ENCODE measurements at places on chromosomes 5 and 9.

- no peak for DNase-seq
Observed at GRCh38 chr9:132221941-132222340, 60.1 kb downstream of the NTNG2 start.

DNA sequence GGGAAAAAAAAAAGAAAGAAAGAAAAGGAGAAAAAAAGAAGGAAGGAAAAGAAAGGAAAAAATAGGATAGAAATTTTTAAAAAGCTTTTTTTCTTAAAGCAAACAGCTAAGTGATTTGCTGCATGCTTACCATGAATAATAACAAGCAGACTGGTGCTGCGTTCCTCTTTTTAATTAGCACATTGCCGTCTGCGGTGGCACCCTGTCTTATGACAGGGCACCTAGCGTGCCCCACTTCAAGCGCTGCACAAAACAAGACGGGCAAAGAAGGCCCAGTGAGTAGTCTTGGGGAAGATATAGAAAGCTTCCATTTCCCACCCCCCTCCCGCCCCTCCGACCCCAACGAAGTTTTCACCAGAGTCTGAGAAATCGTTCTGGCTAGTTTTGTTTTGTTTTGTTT, 513.9 kb downstream of the ZNF608 start:
- no peak for DNase-seq

DNA sequence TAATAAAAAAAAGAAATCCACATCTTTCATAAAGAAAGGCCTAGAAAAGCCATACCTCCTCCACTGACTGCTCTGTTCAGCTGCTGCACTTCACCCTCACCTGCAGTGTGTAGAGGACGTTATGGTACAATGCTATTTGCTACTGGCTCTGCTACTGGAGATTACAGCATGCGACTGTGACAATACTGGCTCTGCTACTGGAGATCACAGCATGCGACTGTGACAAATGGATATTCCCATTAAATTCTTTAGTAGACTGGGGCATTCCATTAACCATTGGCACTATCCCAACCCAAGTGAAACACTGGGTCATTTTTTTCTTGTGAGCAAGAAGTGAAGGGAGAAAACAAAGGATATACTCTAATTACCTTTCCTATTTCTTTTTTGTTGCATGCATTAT, 1063.5 kb upstream of the DMAC1 start:
- no peak for DNase-seq

DNA sequence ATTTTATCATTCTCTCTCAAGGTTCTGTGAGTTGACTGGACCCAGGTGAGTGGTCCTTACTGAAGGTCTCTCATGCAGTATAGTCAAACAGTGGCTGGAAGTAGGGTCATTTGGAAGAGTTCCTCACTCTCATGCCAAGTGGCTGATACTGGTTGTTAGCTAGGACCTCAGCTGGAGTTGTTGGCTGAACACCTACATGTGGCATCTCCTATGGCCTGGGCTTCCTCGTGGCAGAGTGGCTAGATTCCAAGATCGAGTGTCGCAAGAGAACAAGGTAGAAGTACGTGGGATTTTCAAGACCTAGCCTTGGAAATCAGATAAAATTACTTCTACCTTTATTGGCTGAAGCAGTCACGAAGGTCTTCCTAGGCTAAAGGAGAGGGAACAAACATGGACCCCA, 7.6 kb downstream of the SLC31A2 start:
- DNase-seq, result no peak

GRCh38 chr9:16245756-16246440, 624.6 kb downstream of the BNC2 start:
- DNase-seq, result no peak

GRCh38 chr5:112356178-112356956, 62.7 kb downstream of the EPB41L4A start:
- DNase-seq, result no peak

DNA sequence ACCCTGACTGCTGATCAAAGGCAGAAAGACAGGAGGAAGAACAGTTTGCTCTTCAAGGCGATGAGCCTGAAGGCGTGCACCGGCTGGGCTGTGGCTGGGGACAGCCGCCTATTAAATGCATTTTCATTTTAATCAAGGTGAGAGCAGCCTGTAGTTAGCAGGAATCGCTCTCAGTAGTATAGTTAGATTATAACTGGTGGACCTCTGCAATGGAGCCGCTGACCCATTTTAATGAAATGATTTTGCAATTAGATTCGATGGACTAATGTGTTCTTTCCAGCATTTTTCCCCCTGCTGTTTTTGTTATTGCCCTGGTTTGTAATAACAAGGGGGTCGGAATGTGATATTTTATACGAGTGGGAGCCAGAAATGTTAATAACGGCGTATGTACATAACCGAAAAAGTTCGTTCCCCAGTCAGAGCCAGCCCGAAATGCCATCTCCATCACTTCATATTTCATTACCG, 185.9 kb upstream of the PANK3 start:
- no peak for DNase-seq

GRCh38 chr5:168314735-168315411, 23.4 kb downstream of the WWC1 start:
- DNase-seq, result no peak

- no peak for DNase-seq
Observed at GRCh38 chr5:169862391-169862811, 117.9 kb downstream of the INSYN2B start.

- no peak for DNase-seq
Observed at GRCh38 chr5:131212471-131213021, 41.8 kb downstream of the LYRM7 start.

GRCh38 chr5:107820429-107820828, 149.7 kb upstream of the EFNA5 start:
- DNase-seq, result no peak

DNA sequence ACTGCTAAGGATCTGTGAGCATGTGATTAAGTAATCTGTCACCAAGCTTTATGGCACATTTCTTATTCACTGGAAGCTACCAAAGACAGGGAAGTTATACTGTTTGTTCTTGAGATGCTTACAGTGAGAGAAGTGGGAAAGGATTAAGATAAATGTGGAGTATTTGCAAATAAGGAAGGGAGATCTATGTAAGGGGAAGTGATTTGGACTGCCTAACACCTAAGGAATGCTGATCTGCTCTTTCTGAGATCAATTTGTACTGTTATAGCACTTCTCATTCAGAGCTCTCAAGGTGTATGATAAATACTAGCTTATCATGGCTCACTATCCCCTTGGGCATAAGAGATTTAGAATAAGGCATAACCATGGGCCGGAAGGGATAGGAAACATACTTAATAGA, 80.0 kb upstream of the NTRK2 start:
- DNase-seq, result no peak

GRCh38 chr5:177233206-177233605, 70.3 kb downstream of the RAB24 start:
- no peak for DNase-seq

- no peak for DNase-seq
Observed at GRCh38 chr5:16271851-16272250, 92.3 kb upstream of the MARCHF11 start.

- DNase-seq, result no peak
Observed at GRCh38 chr5:102678267-102679058, 76.6 kb upstream of the PAM start.

DNA sequence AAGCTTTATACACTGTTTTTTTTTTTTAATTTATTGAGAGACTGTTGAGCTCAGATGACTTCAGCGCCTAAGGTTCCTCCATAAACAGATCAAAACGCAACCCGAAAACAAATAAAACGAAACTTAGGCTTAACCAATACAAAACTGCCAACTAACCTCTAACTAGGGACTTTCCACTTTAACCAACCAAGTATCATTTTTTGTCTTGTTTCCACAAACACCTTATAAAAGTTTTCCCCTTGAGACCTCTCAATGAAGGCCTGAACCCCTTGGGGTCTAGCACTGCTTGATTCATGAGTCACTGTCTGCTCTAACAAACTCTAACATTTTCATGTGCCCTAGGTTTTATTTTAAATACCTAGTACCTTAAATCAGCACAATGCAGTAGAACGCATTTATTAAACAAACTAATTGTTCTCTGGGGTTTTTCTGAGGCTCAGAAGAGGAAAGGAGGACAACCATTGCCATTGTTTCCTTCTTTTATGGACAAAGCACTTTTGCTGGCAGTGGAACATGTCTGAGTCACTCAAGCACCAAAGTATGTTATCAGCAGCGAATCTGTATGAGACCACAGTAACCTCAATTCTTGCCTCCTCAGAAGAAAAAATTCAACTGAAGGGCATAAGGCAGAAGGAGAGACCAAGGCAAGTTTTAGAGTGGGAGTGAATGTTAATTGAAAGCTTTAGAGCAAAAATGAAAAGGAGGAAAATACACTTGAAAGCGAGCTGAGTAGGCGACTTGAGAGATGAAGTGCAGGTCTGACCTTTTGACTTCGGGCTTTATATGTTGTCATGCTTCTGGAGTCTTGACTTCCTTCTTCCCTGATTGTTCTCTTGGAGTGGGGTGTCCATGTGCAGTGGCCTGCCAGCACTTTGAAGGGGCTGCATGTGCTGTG, 97.7 kb upstream of the HCN1 start:
- DNase-seq, result peak; percentile 88

DNA sequence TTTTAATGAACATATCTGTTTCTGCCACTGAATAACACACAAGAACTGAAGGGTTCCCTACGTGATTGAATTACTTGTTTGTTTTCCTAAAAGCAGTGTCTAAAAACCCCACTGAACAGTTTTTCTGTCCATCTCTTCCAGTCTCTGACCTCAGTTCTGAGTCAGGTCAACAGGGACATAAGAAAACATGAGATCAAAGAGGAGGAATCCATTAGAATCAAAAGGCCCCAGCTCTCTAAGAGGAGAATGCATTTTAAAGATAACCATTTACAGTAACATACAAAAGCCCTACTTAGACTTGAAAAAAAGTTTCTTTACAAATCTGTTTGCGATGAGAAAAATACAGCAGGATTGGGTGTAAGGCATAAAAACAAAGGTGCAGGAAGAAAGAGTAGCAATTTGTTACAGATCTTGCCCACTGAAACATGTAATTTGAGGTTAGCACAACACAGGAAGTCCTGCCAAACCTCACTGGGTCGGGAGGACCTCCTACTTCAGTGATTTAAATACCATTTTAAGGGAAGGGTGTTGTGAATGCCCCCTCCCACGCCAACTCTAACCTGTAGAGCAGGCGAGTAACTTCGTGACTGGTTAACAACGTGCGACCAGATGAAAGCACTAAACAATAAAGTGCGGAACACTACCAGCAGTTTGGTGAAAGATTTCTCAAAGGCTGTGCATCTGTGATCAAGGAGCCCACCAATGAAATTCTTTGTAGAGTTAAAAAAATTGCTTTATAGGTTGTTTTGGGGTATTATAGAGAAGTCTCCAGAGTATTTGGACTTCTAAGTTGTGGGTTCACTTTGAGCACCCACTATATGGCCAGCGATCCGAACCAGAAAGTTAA, 1.3 kb downstream of the QSOX2 start:
- DNase-seq, result peak; percentile 21

GRCh38 chr9:86405086-86405491, 50.9 kb upstream of the TUT7 start:
- no peak for DNase-seq

DNA sequence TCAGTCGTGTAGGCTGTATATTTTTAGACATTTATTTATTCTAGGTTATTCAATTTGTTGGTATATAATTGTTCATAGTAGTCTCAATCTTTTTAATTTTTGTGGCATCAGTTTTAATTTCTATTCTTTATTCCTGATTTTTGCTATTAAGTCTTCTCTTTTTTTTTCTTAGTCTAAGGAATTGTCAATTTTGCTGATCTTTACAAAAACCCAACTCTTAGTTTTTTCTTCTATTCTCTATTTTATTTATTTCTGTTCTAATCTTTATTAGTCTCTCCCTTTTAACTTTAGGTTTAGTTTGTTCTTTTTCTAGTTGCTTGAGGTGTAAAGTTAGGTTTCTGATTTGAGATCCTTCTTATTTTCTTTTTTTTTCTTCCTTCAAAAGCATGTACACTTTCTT, 152.5 kb downstream of the FANCC start:
- DNase-seq, result no peak

GRCh38 chr9:37636511-37637448, 14.0 kb upstream of the FRMPD1 start:
- no peak for DNase-seq

GRCh38 chr5:102797322-102797884, 42.3 kb downstream of the PAM start:
- no peak for DNase-seq

DNA sequence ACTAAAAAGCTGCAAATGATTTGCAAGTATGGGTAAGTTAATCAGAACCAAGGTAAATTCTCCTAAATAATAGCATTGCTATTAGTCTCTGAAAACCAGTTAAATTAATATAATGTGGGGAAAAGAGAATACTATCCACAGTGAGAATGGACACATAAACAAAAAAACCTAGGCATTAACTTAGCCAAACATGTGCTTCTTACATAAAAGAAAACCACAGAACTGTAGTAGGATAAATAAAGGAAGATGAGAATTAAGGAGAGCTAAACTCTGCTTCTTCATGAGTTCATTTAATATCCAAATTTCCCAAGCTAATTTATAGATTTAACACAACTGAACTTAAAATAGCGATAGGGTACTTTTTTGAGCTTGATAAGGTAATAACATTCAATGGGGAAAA, 31.8 kb downstream of the ABCA1 start:
- DNase-seq, result no peak

DNA sequence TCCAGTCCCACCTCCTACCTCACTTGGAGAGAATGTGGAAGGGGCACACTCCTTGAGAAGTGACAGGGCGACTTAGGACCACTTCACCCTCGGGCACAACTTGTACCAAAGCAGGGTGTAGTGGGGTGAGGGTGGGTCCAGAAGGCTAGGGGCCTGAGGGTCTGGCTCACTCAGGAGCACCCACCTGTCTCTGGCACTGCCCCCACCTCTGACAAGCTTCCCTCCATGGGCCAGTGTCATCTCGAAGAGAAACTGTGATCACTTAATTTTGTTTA, 76.9 kb upstream of the OLFM1 start:
- no peak for DNase-seq

GRCh38 chr5:158159621-158160020, 300.7 kb upstream of the CLINT1 start:
- DNase-seq, result no peak

DNA sequence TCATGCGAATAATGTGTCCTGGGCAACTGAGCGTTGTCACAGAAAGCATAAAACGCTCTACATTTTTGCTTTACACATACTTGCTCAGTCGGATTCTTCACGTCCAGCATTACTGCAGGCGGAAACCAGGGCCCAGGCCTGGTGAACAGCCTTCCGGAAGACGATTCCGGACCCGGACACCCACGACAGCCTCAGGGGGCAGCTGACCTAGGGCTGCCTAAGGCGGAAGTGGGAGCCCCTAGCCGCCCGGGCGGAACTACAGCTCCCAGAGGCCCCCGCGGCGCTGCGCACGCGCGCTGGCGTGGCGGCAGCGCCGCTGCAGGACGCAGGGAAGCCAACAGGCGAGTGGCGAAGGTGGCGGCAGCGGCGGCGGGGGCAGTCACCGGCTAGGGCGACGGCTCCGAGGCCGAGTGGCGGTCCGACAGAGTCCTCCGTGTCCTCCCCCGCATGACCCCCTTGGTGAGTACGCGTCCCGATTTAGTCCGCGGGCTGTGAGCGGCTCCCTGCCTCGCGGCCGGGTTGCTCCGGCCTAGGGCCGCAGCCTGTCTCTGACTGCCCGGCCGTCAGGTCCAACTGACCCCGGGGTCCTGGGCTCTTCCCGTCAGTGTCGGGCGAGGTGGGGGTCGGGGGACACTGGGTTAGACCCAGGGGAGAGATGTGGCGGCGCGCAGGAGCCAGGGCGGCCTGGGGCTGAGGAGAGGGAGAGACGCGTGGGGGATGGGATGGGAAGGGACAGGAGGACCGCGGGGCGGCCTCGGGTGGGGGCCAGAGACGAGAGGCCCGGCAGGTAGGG, at the start of gene GAPVD1:
TSS of gene GAPVD1 (plus strand) at position 326 of the 793 bp plus-strand sequence. CDS start 37,096 bp downstream, outside the sequence.
- DNase-seq, result peak; percentile 94

- no peak for DNase-seq
Observed at GRCh38 chr9:92308893-92309292, 15.4 kb upstream of the IARS1 start.
